ENCODE measurements at places on chromosomes 11 and 22.

GRCh38 chr11:118938491-118939403 is 13.0 kb upstream of the BCL9L start:
- DNase-seq: no peak

DNA sequence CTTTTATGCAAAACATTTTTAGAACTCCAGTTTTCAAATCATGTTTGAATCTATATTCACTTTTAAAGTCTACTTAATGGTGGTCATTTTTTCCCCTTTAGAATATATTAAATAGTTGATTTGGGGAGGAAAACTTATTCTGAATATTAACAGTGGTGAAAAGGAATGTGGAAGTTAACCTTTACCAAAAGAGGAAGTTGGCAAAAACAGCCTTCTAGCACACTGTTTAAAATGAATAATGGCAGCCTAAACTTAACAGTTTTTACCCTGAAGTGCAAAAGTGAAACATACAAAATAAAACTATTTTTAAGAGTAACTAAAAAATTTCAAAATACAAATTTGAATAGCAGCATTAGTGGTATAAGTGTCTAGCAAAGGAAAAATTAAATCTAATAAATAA is 86.4 kb downstream of the GRK3 start:
- no peak for DNase-seq

DNA sequence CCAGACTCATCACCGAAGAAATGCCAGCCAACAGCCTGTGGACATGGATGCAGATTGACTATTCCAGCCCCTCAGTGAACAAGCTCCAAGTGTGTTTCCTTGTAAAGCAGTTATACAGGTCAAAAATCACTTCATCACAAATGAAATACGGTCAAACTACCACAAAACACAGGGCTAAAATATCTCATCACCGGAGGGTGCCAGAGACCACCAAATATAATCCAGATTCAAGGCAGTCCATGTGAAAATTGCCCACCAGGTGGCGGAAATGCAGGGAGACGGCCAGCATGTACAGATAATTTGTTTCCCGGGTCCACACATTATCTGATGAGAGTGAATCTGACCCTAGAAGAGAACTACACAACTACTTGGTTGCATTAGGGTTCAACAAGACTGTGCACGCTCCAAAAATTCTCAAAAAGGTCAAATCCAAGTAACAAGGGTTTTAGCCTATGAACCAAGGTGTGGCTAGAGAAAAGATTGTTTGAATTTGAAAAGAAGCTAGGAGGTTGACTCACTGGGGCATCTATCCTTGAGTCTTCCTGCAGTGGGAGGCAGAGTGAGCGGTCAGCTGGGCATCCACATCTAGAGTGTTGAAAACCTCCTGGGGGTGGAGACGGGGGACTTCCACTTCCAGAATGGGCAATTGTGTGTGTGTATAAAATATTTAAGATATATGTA is 71.7 kb downstream of the IGLL5 start:
- DNase-seq: peak; percentile 59

DNA sequence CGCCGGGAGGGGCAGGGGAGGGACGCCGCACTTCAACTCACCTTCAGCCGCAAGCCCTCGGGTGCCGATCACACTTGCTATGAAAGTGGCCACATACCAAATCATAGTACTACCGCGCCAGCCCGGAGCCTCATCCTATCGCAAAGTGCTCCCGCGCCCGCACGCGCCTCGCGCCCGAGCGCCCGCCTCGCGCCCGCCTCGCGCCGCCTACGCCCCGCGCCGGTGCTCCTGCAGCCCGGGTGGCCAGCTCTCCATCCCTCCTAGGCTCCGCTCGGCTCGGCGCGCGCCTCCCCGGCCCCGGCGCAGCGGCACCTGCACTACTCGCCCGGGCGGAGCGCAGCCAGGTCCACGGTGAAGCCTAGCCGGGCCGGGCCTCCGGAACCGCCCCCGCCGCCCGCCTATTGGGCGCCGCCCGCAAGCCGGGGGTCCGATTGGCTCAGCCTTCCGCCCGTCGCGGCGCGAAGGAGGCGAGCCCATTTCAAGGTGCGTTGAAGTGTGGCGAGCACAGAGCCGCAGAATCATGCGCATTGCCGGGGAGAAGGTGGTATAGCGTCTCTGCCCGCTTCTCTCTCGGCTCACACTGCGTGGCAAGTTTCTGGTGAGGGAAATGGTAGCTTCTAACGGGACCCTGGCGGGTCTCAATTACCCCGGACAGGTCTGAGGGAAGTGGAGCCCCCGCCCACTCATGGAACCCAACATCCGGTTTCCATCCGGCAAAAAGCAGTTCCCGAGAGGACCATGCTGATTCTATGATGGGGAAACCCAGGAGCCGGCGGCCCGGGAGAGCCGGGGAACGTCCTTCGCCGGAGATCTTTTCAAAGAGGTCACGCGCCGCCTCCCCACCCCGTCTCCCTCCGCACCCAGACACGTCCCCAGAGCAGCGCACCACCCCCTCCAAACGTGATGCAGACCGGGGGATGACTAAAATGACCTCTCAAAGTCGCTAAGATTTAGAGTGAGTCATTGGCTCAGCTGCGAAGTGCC is at the start of gene IGSF9B:
Gene IGSF9B (minus strand): TSS at position 319 of the 984 bp plus-strand sequence. CDS start 214 bp downstream, at position 105.
- DNase-seq: peak; percentile 79

GRCh38 chr11:69599502-69599901 is 41.5 kb upstream of the CCND1 start:
- DNase-seq: no peak

- no peak for DNase-seq
These were observed 1.1 kb upstream of the SAA1 start for GRCh38 chr11:18264677-18265555.

DNA sequence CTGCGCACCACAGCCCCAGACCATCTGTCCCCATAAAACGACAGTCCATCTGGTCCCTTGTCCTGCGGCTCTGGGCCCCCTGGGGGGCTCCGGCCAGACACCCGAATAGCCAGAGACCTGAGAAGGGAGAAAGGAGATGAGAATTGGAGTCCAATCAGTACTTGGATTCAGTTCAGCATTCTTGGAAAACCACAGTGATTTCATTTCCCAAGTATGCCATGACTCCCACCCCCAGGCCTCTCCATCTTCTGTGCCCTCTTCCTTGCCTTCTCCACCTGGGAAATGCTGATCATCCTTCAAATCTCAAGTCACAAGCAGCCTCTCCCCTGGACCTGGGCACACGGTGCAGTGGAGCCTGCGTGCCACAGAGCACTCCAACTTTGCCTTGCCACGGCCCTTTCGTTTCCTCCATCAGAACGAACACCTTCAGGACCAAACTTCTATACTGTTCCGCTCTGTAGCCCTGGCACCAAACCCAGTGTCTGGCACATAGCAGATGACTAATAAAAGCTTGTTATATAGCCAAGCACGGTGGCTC is 10.9 kb upstream of the MFNG start:
- no peak for DNase-seq

DNA sequence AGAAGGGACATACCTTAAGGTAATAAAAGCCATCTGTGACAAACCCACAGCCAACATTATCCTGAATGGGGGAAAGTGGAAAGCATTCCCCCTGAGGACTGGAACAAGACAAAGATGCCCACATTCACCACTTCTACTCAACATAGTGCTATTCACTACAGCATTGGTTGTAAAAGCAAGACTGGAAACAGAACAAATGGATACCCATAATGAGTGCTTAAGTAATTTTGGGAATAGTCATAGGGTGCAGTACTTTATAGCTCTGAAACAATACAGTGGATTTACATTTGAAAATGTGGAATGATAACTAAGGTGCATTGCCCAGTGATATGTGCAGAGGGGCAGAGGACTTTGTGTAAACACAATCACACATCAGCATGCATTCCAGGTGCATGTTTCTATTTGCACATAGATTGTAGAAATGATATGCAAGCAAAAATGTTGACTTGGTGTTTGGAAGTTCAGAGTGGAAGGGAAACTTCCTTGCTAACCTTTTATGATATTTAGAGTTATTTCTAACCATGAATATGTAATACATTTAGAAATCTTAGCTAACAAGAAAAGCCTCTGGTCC is 112.3 kb downstream of the IGLL1 start:
- no peak for DNase-seq

- no peak for DNase-seq
These were observed 34.0 kb downstream of the KREMEN1 start for GRCh38 chr22:29106839-29107238.

GRCh38 chr11:19631712-19632498 is 80.7 kb upstream of the NAV2 start:
- DNase-seq: no peak

DNA sequence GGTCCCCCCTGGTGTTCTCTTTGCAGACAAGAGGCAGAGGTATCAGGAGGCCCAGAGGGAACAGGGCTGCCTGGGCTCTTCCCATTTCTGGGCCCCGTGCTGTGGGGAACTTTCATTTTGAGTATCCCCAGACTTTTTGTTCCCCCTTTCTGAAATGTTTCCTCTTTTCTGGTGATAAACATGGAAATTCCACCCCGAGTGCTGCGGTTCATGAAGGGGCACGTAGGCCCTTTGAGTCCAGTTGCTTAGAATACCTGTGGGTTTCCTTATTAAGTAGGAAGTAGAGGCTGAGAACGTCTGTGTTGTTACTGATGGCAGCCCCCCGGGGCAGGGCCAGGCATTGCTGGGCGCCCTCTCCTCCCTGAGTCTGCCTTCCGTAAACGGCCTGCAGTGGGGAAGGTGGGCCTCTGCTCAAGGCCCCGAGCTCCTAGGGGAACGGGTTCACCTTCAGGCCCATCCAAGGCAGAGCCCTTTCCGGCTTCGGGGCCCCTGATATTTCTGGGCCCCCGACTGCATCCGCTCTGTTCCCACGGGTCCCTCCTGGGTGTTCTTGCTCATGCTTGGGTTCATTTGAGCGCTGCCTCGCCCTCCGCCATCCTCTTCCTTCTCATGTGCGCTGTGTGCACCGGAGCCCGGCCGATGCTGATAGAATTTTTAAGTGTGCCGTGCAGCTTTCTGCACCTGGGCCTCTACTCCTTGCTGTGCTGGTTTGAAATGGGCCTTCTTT is 12.0 kb downstream of the TBC1D22A start:
- DNase-seq: no peak

DNA sequence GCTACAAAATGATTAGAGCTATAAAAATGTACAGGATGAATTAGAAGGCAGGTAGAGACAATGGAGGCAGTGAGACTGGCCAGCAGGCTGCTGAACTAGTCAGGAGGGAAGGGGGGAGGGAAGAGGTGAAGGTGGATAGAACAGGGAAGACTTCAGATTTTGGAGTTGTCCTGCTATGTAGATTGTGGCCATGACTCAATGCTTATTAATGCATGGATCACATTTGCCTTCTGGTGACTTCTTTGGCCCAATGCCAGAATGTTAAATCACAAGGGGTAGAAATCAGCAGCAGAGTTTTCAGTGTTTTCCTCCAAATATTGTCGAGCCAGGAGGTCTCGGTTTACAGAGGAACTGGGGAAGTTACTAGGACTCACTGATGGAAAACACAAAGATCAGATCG is 346.6 kb downstream of the AASDHPPT start:
- no peak for DNase-seq

DNA sequence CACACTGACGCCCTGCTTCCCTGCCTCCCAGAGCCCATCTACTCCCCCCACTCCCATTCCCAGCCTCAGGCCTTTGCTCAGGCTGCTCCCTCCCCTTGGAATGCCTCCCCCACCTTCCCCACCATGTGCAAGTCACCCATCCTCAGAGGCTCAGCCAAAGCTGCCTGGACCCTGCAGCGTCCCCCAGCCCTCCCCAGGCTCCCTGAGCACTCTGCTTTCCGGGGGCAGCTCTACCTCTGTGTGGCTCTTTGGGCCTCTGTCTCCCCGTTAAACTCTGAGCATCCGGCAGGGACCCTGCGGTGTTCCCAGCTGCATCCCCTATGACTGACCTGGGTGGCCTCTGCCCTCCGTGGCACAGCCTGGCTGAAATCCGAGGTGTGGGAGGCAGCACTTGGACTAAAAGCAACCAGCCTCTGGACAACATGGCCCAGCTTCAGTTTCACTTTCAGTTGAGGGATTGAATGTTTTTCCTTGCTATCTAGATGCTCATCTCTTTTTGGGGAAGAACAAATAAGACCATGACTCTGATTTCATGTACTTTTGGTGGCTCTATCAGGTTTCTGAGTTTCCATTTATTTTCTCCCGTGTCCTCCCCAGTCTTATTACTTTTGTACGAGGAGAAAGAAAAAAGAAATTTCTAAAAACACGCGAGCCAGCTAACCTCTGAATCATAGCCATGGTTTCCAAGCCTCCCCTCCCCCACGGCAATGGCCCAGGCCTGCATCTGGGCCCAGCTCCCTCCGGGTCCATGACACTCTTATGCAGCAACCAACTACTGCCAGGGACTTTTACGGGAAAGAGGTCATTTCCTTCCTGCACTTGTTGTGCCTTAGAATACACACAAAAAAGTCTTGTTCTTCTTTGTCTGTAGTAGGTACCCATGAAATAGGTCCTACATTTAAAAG is 3.8 kb downstream of the APOL3 start:
- peak; percentile 59 for DNase-seq

- DNase-seq: no peak
These were observed 16.9 kb upstream of the CLMP start for GRCh38 chr11:123211981-123212380.

- DNase-seq: no peak
These were observed 815 bp upstream of the MS4A6A start for GRCh38 chr11:60183591-60184205.

GRCh38 chr22:25383278-25383820 is 163.9 kb downstream of the CRYBB2 start:
- no peak for DNase-seq

DNA sequence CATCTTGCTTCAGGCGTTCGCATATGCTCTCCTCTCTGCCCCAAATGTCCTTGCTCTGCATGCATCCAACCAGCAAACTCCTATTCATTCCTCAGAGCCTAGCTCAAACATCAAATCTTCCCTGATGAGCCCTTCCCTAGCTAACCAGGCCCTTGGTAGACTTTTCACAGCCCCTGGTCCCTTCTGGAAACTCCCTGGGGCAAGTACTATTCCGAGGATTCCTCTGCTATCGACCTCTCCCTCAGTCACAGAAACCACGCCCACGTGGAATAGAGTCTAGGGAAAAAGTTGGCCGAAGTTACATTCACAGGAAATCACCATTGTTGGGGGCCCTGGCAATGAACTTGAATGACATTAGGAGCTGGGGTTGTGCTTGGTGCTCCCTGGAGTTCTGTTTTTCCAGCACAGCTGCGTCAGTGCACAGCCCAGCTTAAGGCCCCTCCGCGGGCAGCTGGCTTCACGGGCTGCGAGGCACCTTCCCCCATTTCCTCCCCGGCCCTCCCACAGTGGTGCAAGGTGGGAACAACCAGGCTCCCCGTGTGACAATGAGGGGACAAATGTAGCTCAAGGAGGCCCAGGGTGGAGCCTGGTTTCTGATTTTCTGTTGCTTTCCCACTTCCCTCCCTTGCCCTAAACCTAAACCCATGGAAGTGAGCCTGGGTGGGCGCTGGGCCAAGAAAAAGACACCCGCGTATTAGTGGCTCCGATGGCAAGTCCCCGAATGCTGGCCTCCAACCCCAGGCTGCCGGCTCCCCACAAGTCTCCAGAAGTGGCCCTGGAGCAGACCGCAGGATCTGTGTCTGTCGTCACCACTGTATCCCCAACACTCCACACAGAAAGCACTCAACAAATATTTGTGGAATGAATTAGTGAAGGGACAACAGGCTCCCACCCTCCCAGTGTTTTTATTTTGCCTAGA is 4.3 kb upstream of the ATP5MGL start:
- no peak for DNase-seq

DNA sequence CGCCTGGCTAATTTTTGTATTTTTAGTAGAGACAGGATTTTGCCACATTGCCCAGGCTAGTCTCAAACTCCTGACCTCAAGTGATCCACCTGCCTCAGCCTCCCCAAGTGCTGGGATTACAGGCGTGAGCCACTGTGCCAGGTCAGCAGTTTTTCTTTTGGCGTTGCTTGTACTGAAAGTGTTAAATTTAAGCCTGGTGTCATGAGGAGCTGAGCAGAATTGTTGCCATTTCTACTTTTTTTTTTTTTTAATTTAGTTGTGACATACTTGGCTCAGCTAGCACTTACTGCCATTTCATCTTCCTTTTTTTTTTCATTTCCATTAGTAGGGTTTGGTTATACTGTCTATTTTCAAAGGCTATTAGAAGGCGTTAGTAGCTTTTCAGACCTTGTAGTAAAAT is 10.7 kb downstream of the TAB1 start:
- no peak for DNase-seq
